CD4-positive, alpha-beta T cell treated with Interleukin-6 at 100 ng/mL for 8 hours (primary cell): ENCODE measurements at places on chromosomes 7 and 10.

DNA sequence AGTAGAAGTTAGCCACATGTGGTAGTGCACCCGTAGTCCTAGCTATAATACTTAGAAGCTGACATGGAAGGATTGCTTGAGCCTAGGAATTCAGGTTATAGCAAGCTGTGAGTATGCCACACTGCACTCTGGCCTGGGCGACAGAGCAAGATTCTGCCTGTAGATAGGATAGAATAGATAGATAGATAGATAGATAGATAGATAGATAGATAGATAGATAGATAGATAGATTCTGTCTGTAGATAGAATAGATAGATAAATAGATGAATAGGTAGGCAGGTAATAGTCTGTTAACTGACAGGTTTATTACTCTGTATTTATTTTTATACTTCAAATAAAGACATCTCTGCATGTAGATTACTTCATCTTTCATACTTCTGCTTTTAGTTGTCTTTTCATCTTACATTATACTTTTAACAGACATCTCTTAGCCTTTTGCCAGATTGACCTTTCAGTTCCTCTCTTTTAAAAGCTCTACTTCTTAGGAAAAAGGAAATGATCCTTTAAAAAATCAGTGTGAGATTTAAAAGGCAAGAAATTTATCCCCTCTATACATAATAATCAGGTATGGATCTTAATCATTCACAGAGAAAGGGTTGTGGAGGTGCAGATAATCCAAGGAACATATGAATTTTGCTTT, 31.8 kb downstream of the CCAR1 start:
- DNase-seq, result no peak

GRCh38 chr7:96093435-96093834, 228.5 kb downstream of the SLC25A13 start:
- DNase-seq, result no peak

GRCh38 chr7:128454808-128455542, 703 bp upstream of the HILPDA start:
- DNase-seq, result no peak

- DNase-seq, result no peak
These were observed 31.3 kb downstream of the KIAA1217 start for GRCh38 chr10:24240041-24240751.

DNA sequence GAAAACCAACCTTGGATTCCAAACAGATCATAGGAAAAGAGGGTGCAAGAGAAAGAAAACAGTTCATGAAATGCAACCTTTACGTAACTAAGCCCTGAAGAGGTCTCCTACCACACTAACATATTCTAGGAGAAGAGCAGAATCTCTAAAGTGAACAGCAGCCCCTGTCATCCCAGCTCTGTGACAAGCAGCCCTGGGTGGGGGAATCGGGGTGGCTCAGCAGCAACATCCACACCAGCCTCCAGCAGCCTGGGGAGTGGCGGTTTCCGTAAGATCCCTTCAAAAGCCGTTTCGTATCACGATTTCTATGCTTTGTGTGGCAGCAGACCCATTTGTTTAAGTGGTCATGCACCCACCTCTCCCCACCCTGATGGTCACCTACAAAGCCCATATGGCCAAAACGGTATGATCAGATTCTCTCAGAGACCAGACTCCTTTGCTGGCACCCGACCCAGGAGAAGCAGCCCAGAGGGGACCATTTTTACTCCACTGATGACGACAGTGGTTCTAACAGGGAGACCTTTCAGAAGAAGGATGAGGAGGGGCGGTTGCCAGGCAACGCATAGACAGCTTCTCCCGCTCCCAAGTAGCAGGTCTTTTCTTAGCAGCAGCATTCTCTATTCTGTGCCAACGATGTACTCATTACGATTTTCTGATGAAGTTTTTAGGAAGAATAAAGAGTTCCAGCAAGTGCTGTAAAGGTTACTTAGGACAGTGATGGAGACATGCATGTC, 300.6 kb downstream of the DNAJB6 start:
- DNase-seq, result no peak

- no peak for DNase-seq
These were observed 648.8 kb upstream of the COBL start for GRCh38 chr7:51965454-51965853.

- no peak for DNase-seq
These were observed 64.6 kb downstream of the WDR37 start for GRCh38 chr10:1120801-1121211.

DNA sequence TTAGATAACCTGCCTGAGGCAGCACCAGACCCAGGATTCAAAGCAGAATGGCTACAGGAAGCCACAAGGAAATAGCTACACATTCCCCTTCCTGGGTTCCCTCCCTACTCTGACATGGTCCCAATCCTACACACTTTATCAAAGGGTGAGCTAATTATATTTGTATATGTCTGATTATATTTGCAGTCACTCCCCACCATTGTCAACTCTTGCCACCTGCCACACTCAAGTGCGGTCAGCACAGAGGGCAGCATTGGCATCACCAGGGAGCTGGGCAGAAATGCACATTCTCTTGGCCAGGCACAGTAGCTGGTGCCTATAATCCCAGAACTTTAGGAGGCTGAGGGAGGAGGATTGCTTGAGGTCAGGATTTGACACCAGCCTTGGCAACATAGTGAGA, 114.1 kb upstream of the PDLIM1 start:
- DNase-seq, result no peak

GRCh38 chr7:38160003-38160571, 18.0 kb upstream of the STARD3NL start:
- no peak for DNase-seq

DNA sequence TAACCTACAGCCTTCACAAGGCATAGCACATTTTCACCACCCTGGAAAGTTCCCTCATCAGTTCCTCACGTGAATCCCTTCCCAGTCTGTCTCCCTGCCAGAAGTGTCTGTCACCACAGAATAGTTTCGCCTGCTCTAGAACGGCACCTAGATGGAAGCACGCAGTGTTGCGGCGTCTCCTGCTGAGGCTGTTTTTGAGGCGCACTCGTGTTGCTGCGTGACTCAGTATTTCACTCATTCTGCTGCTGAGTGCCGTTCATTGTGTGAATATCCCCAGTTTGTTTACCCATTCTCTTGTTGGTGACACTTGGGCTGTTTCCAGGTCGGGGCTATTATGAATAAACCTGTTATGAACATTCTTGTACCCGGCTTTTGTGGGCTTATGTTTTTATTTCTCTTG, 12.8 kb downstream of the NOS3 start:
- DNase-seq, result no peak

GRCh38 chr7:120421151-120421651, 148.2 kb downstream of the KCND2 start:
- DNase-seq, result no peak

DNA sequence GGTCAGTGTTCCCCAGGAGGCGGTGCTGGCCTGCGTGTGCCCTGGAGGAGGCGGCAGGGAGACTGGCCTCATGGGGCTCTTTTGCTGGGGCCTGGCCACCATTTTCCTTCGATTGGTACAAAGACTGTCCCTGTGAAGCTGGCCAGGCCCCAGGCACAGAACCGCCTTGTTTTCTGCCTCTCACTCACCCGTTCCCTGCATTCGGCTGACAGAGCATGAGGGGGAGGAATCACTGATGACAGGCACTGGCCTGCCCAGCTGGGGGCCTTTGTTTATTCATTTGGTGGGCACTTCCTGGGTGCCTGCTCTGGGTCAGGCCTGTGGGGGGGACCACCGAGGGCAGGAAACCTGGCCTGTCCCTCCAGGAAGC, 139.2 kb downstream of the FAM53B start:
- DNase-seq, result no peak

GRCh38 chr7:112072541-112073245, 133.5 kb downstream of the DOCK4 start:
- DNase-seq, result no peak

- no peak for DNase-seq
These were observed 1.8 kb downstream of the CEP55 start for GRCh38 chr10:93498166-93498565.

- no peak for DNase-seq
These were observed 527 bp downstream of the HOXA1 start for GRCh38 chr7:27095050-27095896.
